ENCODE measurements at places on chromosomes 16 and 17. TPM values are rescaled to one million over a fixed set of nuclear protein-coding genes. Genes with fewer than 3 reads are reported as not detected.
A peak's percentile ranks its signal among the peaks of the same experiment; 100 is the strongest.

The GFER gene
- 25.8 TPM for total RNA-seq

The FOXJ1 gene
- 22.9 TPM for total RNA-seq

The TMC8 gene
- 9.3 TPM for total RNA-seq

The SCN4A gene
- total RNA-seq, result 2.3 TPM

The SDR42E2 gene
- 0.31 TPM for total RNA-seq

The GP2 gene
- 0.56 TPM for total RNA-seq

The CLEC3A gene
- total RNA-seq, result 0.55 TPM

The MYH3 gene
- 19.3 TPM for total RNA-seq

The KRT16 gene
- total RNA-seq, result not detected

The C16orf46 gene
- total RNA-seq, result 10.2 TPM

The KRT40 gene
- not detected for total RNA-seq

The SLC35G6 gene
- total RNA-seq, result 1.8 TPM

The PNMT gene
- 2.6 TPM for total RNA-seq

DNA sequence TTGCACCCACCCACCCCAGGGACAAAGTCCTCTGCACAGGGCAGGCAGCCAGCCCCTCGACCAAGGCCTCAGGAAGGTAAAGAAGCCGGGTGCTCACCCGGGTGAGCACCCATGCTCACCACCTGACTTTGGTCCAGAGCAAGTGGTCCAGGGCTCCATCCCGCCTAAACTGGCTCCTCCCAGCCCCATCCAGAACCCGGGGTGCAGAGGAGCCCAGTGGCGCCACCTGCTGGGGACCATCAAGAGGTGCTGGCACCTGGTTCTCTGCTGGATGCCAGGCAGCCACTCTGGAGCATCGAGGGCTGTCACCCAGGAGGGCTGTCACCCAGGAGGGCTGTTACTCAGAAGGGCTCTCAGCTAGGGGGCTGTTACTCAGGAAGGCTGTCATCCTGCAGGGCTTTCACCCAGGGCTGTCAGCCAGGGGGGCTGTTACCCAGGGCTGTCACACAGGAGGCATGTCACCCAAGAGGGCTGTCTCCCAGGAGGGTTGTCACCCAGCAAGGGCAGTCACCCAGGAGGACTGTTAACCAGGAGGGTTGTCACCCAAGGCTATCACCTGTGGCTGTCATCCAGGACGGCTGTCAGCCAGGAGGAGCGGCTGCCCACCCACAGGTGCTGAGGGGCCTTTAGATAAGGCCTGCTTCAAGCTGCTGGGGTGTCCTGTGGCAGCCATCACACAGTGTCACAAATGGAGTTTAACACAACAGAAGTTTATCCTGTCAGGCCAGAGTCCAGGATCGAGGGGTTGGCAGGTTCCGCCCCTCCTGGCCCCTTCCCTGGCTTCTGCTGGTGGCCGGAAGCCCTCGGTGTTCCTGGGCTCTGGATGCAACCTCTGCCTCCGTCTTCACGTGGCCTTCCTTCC is 98.5 kb downstream of the TNFRSF13B start:
- no peaks in the 10 kb centered on the region for H3K4me1 ChIP-seq
- H3K27ac ChIP-seq, result no peak overlapping the region

DNA sequence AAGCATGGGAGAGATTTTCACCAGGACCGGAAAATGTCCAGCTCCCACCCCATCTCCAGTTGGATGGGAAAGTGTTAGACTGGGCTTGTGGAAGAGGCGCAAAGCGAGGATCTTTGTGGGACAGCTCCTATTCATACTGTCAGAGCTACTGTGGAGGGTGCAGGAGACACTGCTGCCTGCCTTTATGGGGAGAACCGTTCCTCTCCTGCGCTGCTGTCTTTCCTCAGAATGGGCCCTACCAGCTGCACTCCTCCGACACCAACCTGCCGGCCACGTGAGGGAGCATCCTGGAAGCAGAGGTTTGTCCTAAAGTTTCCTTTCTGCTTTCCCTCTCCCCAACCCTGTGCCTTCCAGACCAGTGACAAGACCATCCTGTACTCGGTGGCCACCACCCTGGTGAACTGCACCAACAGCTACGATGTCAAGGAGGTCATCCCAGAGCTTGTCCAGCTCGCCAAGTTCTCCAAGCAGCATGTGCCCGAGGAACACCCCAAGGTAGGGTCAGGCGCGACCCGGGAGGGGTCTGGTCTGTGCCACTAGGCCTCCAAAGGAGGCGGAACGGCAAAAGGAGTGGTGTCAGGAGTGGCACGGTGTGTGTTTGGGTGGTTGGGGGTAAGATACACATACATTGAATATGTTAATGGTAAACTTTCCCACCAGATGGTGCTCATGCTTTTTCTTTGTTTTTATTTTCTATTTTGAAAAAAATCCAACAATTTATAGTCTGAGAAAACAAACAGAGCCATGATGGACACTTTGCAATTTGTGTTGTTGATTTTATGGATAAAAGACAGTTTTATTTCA is 23.0 kb downstream of the SLC35G3 start:
- no peak for DNase-seq
- no peaks in the 10 kb centered on the region for H3K36me3 ChIP-seq
- no peaks in the 10 kb centered on the region for H3K27me3 ChIP-seq
- no peaks in the 10 kb centered on the region for H3K4me1 ChIP-seq
- H3K4me3 ChIP-seq, result no peak overlapping the region

DNA sequence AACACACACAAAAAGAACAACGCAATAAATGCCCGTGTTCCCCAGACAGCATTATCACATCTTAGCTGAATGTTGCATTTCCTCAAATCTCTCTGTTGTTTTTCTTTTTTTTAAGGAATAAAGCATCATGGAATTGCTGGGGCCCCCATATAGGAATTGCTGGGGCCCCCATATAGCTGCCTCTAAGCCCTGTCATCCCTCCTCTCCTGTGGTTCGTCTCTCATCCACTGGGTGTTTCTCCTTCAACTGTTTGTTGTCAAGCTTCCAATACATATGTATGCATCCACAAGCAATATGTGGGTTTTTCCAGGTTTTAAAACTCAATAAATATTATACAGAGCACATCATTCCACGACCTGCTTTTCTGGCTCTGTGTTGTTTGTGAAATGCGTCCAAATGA is 43.2 kb downstream of the HSBP1 start:
- no peaks in the 10 kb centered on the region for H3K36me3 ChIP-seq
- H3K27ac ChIP-seq, result no peak overlapping the region
- no peak overlapping the region for H3K4me3 ChIP-seq
- no peaks in the 10 kb centered on the region for H3K27me3 ChIP-seq

- no peaks in the 10 kb centered on the region for H3K27me3 ChIP-seq
- H3K4me1 ChIP-seq, result peaks cover 18% of the 10 kb centered on the region
- H3K36me3 ChIP-seq, result no peaks in the 10 kb centered on the region
- H3K27ac ChIP-seq, result no peak overlapping the region
- no peak overlapping the region for H3K4me3 ChIP-seq
Measured at GRCh38 chr16:49601576-49601975, 228.0 kb downstream of the C16orf78 start.

GRCh38 chr17:61586031-61586566 is 4.9 kb downstream of the NACA2 start:
- no peak overlapping the region for H3K27ac ChIP-seq
- no peaks in the 10 kb centered on the region for H3K27me3 ChIP-seq
- no peak for DNase-seq
- H3K36me3 ChIP-seq, result no peaks in the 10 kb centered on the region
- H3K4me3 ChIP-seq, result no peak overlapping the region

DNA sequence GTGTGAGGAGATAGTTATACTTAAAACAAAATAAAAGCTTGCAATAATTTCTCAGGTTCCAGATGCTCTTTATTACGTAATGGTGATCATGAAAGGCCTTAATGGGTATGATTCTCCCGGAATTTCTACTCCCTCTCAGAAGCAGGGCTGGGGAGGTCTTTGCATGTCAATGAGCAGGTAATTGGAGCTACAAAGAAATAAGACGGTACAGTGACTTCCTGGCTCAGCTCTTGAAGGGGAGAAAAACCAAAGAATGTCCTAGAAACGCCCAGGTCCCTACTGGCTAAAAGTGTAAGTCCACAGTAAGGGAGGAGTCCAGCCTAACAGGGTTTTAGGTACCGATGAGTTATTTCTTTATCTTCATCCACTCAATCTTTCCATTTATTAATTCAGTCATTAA is 390.9 kb downstream of the TMEM114 start:
- no peaks in the 10 kb centered on the region for H3K27me3 ChIP-seq
- DNase-seq, result no peak
- H3K4me3 ChIP-seq, result no peak overlapping the region
- H3K27ac ChIP-seq, result no peak overlapping the region
- no peaks in the 10 kb centered on the region for H3K4me1 ChIP-seq

DNA sequence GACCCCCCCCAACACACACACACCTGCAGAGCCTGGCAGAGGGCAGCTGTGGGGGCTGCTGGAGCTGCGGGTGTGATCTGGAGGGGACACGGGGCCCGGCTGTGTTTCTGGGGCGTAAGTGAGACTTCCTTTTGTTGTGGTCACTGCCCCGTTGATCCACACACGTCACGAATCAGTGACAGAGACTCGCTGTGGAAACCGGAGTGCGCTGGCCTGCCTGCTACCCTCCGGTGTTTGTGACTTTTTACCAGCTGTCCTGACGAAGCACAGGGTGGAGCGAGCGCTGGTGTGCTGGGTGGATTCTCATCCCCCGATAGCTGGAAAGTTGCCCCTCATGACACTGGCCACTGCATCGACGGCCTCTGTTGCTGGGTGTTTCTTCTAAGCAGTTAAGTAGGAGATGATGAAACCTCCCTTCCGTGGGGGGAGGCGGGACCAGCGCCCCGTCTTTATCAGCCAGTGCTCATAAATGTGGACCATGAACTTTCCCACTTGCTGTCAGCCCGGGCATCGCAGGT is 2.3 kb downstream of the METRNL start:
- no peaks in the 10 kb centered on the region for H3K27me3 ChIP-seq
- H3K4me1 ChIP-seq, result peaks cover 18% of the 10 kb centered on the region
- H3K27ac ChIP-seq, result peak overlapping the region; percentile 83
- peak overlapping the region; percentile 70 for H3K4me3 ChIP-seq
- DNase-seq, result peak; percentile 60

DNA sequence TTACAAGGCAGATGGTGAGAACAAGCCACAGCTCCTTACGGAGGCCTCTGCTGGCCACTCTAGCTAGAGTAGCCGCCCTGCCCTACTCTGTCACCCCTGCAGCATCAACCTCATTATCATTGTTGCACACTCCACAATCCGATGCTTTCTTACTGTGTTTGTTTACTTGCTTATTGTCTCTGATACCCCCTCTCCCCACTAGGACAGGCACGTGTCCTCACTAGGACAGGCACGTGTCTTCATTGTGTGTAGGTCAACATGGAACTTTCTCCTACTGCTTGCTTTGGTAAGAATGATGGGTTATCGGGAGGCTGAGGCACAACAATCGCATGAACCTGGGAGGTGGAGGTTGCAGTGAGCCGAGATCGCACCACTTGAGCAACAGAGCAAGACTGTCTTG is 63.9 kb downstream of the KNOP1 start:
- no peak overlapping the region for H3K4me3 ChIP-seq
- H3K27me3 ChIP-seq, result no peaks in the 10 kb centered on the region
- no peak overlapping the region for H3K27ac ChIP-seq
- DNase-seq, result no peak
- peaks cover 4% of the 10 kb centered on the region for H3K4me1 ChIP-seq
- no peaks in the 10 kb centered on the region for H3K36me3 ChIP-seq

Measured in testis (tissue), 5 donors.